ENCODE measurements at places on chromosomes 13 and 19.

GRCh38 chr13:25864116-25864515, 187.7 kb downstream of the SHISA2 start:
- ATAC-seq = no peak

- ATAC-seq = no peak
These were observed 78.7 kb upstream of the TNFSF11 start for GRCh38 chr13:42495255-42495654.

- no peak for ATAC-seq
These were observed 120.6 kb upstream of the HTR2A start for GRCh38 chr13:47017476-47017875.

DNA sequence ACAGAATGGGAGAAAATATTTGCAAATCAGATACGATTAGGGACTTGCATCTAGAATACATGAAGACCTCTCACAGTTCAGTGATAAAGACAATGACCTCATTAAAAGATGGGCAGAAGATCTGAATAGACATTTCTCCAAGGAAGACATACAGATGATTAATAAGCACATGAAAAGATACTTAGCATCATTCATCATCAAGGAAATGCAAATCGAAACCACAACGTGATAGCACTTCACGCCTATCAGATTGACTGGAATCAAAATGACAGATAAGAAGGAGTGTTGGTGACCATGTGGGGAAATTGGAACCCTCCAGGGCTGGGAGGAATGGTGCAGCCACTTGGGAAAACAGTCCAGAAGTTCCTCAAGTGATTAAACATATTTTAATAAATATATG, 25.8 kb downstream of the CFAP97D2 start:
- ATAC-seq = no peak

GRCh38 chr19:7746903-7747884, at the start of gene CD209:
Gene CD209 (minus strand): TSS chr19:7747534. CDS start chr19:7747511, 23 bp downstream.
- ATAC-seq = peak; percentile 7

DNA sequence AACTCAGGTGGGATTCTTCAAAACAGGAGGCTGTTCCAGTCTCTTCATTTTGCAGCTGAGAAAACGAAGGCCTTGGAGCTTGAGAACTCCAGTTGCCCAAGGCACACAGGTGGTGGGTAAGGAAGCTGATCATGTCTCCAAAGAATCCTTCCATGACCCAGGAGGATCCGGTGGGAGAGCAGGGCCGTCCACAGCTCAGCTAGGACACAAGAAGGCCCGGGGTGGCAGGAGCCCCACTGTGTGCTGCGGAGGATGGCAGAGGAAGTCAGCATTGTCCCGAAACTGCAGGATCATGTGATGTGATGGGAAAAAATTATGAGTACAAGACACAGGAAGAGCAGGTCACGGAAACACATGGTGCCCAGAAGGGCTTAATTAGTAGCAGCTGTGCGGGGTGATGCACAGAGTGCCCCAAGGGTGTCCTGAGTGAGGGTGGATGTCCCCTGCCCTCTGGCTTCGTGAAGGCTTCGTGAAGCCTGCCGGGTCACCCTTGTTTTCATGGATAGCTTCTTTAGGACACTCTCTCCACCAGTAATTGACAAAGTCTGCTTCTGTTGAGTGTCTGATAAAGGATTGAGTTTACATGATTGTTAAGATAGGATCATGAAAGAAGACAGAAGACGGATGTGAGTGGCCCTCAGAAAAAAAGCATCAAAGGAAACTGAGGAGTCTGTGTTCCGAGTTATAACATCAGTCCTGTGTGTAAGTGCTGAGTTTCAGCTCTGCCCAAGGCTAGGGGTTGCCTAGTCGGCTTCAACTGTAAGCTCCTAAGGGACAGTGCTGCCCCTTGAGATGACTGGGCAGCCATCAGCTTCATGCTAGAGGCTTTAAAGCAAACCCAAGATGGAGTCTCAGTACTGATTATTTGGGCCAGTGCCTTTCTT, 33.8 kb upstream of the SACS start:
- ATAC-seq = no peak
